ENCODE measurements at places on chromosomes 16 and 17.

- no peak for DNase-seq
These were observed 309.4 kb upstream of the XYLT1 start for GRCh38 chr16:17780181-17780580.

DNA sequence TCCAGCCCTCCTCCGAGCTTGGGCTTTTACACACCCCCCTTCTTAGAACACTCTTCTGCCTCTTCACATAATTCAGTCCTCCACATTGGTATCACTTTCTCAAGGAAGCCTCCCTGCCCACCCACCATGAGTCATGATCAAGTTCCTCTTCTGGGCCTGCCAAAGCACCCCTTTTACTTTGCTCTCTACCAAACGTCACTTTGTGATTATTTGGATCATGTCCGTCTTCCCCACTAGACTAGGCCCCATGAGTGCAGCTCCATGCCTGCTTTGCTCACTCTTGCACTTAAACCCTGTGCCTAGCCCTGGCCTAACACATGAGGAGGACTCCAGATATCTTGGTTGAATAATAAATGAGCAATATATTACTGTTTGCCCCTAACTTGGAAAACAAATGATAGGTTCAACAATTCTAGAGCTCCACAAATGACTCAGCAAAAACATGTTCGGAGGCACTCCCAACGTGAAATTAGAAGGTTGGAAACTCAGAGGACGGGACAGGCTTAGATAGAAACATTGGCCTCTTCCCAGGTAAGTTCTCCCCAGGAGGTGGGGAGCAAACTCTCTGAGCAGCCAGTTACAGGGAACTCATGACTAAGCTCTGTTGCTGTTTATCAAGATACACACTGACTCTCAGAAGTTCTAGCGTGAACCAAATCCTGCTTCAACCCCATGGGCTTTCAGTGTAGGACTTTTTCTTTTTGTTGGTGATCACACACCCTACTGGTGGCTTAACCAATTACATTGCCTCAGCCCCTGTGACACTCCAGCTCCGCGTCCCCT, 28.3 kb downstream of the G6PC1 start:
- no peak for DNase-seq

- peak; percentile 3 for DNase-seq
These were observed 2.5 kb upstream of the ABCC12 start for GRCh38 chr16:48158296-48158695.

DNA sequence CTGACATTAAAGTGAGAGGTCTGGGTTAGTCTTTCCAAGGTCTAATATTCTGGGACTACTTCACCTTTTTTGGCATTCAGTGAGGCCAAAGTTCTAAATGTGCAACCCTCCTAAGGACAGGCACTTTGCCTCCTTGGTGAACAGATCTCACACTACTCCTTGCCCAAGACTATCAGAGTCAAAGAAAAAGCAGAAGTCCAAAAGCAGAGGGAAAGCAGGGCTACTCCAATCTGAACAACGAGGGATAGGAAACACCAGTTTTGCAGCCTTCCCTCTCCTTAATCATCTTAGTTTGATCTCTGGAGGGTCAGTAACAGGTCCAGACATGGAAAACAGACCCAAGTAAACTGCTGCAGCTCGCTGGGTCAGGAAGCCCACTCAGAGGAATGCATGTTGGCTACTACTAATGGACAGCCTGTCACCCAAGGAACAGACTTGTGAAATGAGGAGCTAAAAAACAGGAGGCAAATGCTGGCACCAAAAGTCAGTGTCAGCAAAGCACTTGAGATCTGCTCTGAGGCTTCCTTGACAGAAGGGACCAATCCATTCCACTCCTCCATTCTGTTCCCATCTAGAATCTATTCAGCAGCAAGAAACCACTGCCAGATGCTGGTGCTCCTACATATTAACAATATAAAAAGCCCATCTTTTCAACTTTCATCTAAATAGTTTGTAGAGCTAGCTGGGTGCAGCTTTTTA, 29.9 kb downstream of the DCUN1D3 start:
- no peak for DNase-seq

- no peak for DNase-seq
These were observed 33.3 kb downstream of the RANBP10 start for GRCh38 chr16:67773099-67773498.

GRCh38 chr16:66943426-66944053, 8.2 kb downstream of the CES2 start:
- DNase-seq = no peak

GRCh38 chr17:33335491-33336173, 42.5 kb upstream of the ASIC2 start:
- no peak for DNase-seq

- no peak for DNase-seq
These were observed 109.6 kb downstream of the HS3ST3A1 start for GRCh38 chr17:13491916-13492736.

DNA sequence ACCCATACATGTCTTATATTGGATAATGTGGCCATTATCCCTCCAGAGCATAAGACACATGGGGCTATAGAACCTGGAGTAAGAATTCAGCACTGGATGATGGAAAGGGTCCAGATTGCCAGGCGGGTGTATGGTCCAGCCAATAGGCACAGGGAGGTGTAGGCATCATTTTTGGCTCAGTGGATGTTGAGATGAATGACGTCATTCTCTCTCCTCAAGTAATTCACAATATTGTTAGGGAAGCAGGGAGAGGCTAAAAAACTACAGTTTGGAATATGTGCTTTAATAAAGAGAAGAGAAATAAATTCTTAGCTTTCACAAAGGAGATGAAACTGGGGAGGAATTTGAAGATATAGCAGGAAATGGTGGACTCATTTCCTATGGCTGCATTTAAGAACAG, 461.1 kb upstream of the GOT2 start:
- DNase-seq = no peak

DNA sequence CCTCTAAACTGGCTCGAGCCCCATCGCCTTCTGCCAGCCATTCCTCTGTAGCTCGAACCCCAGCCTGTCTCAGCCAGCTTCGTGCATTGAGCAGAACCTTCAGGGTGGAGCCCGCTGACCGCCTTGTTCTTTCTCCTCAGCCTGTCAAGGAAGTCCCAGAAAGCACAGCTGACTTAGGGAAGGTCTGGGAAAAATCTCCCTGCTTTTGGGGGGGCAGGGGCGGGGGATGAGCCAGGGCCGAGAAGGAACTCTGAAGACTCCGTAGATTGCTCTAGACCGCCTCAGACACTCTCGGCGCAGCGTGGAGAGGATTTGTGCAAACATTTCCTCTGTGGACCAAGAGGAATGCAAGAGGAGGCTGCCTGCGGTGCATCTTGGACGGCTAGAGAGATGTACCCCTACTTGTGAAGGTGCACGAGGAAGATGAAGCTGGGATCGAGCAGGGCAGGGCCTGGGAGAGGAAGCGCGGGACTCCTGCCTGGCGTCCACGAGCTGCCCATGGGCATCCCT, at the start of gene GLP2R:
Gene GLP2R (plus strand): TSS at position 284 of the 510 bp plus-strand sequence. CDS start 140 bp downstream, at position 424.
- DNase-seq = no peak

DNA sequence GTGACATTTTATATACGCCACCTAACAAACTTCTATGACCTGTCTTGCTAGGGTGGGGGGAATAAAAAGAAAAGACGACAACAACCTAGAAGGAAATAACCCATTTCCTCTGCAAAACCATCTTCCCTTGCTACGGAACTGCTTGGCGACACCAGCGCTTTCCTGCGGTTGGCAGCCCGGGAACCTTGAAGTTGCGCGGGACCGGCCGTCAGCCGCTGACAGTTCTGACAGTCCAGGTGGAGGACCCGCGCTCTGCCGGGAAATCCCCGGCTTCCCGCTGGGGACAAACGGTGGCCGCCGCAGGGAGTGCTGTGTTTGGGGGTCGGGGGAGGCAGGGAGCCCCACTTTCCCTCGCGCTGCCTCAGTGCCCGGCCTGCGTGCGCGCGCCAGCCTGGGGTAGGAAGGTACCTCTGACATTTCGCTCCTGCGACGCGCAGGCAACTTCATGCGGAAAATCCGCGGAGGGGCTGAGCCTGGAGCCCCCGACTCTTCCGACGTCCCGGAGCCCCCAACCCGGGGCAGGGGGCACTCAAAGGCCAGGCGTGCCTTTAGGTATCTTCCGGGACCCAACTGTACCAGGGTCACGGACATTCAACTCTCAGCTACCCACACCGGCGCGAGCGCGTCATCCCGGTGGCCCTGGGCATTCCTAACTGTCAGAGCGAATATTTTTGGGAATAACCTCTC, 516 bp downstream of the SLC16A6 start:
- no peak for DNase-seq

DNA sequence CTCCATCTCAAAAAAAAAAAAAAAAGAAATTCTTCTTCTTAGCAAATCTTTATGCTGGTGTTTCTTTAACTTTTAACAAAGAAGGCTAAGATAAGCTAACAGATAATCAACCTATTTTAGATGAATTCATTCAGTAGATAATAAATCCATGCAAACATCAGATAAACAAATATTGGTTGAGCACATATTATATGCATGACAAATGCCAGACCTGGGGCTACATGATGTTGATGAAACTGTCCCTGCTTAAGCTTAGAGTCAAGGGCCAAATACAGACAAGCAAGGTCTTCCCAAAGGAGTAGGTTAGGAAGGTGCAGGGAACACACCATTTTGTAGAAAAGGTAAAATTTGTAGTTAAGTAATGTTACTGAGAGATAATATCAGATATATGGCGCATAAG, 6.7 kb upstream of the MAP2K6 start:
- DNase-seq = no peak

DNA sequence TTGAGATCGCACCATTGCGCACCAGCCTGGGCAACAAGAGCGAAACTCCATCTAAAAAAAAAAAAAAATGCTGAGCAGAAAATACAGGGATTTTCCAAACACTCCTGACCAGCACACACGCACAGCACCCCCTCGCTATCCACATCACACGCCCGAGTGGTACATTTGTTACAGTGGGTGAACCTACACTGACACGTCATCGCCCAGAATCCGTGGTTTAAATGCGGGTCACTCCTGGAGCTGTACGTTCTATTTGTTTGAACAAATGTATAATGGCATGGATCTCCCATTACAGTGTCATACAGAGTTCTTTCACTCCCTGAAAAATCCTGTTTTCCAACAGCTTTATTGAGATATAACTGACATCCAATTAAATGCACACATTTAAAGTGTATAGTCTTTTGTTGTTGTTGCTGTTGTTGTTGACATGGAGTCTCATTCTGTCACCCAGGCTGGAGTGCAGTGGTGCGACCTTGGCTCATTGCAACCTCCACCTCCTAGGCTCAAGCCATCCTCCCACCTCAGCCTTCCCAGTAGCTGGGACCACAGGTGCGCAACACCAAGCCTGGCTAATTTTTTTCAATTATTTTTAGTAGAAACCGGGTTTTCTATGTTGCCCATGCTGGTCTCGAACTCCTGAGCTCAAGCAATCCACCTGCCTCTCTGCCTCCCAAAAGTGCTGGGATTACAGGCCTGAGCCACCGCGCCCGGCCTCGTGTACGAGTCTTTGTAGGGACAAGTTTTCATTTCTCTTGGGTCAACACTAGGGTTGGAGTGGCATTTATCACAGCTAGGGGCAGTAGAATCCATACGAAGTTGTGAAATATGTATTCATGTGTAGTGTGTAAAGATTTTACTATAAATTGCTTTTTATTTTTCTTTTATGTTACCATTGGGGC, 4.4 kb upstream of the CARHSP1 start:
- DNase-seq = no peak

DNA sequence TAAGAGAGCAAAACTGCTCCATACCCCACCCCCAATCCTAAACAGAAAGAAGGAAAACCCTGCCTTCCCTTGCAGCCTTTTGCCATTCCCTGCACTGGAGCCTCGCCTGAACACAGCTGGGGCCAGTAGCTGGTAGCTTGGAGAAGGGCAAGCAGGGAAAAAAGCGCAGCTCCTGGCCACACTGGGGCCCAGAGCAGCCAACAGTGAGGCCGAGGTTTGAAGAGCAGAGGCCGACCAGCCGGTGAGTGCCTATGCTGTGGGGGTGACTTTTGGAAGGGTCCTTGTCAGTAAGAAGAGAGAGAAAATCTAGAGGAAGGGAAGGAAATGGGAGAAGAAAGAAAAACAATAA, 3.2 kb upstream of the HOXB9 start:
- DNase-seq = no peak

- DNase-seq = no peak
These were observed 39.0 kb downstream of the PRKCB start for GRCh38 chr16:23874613-23875294.

GRCh38 chr16:51151961-51152663, 1.0 kb upstream of the SALL1 start:
- DNase-seq = no peak

DNA sequence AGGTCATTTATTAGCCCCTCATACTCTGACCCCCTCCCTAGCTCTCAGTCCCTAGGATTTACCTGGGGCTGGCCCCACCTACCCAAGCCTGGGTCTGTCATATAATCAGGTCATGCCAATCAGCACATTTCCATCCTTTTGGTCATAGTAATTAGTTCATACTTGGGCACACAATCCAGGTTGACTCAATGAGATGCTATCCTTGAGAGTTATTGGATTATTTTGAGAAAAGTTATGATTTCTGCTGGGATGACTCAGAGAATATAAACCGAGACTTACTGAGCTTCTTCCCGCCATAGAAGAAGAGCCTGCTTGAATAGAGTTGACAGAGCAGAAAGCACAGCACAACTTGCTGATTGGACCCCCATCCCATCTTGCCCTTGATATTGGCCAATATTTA, 331.5 kb downstream of the CBLN1 start:
- DNase-seq = no peak

DNA sequence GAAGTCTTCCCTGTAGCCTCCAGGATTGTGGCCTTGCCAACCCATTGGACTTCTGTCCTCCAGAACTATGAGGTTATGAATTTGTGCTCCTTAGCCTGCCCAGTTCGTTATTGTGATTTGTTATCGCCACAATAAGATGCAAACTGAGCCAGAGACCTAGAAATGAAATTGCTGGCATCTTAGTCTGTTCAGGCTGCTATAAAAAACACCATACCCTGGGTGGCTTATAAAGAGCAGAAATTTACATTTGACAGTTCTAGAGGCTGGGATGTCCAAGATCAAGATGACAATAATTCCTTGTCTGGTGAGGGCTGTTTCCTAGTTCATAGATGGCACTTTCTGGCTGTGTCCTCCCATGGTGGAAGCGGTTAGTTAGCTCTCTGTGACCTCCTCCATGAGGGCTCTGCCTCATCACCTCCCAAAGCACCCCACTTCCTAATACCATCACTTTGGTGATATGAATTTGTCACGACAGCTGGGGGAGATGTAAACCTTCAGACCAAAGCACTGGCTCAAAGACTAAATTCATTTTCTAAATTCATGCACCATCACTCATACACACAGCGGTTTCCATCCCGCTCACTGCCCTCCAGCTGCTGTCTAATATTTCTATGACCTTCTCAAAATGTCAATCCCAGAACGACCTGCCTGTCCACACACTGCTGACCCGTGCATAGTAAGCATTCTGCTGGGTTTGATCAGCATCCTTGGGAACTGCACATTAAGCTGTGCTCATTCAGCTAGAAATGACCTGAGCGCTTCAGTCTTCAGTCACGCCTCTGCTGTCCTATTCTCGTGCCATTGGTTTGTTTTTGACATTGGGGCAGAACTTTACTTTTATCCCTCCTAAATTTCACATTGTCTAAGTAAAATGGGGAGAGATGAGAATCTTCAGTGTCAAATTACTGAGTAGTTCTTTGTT, 36.6 kb downstream of the GINS3 start:
- DNase-seq = no peak

- no peak for DNase-seq
These were observed 375.7 kb upstream of the CDH11 start for GRCh38 chr16:65497571-65497970.

GRCh38 chr16:23826528-23827045, 9.2 kb upstream of the PRKCB start:
- DNase-seq = no peak

- no peak for DNase-seq
These were observed 512.4 kb downstream of the HS3ST4 start for GRCh38 chr16:26204138-26204537.

All from stimulated activated CD8-positive, alpha-beta memory T cell treated with anti-CD3 and anti-CD28 coated beads, Interleukin-7, amount 100 ng/mL, for 24 hours (primary cell).